ENCODE measurements at places on chromosomes 2 and 18.

GRCh38 chr2:166610913-166611305, 116.9 kb upstream of the SCN7A start:
- DNase-seq, result no peak

- no peak for DNase-seq
These were observed 95.7 kb downstream of the GALNT13 start for GRCh38 chr2:153967248-153967973.

DNA sequence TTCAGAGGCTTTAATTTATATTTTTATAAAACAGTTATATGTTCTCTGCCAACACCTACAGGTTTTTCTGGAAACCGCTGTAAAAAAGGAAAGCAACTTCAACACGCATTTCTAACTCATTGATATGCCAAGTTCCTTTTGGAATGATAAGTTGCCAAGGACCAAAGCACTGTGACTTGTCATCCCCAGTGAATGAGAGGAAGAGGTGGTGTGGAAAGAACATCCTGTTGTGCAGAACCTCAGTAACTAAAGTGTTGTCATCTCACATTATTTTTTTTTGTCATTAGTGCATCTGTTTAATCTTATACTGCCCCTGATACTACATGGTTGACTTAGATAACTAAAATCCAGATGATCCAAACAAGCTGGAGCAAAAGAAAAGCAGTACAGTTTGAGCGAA, 96.0 kb upstream of the NEUROD1 start:
- DNase-seq, result no peak

GRCh38 chr18:80103231-80103630, 5.8 kb upstream of the ADNP2 start:
- no peak for DNase-seq

GRCh38 chr2:231601356-231602229, 8.9 kb downstream of the TEX44 start:
- DNase-seq, result no peak

GRCh38 chr18:54696616-54697293, 105.7 kb downstream of the DYNAP start:
- DNase-seq, result no peak

- DNase-seq, result no peak
These were observed 950.3 kb downstream of the SOCS6 start for GRCh38 chr18:71238974-71239624.

All from NCI-H1417 treated with DMSO at 0.1 percent for 48 hours (cell line).